MCF 10A (cell line): ENCODE measurements at places on chromosomes 11 and 22. TPM values are rescaled to one million over a fixed set of nuclear protein-coding genes. Genes with fewer than 3 reads are reported as not detected.

Gene RTN4RL2
- 2.0 and 3.2 TPM in 2 replicates for total RNA-seq

Gene HARBI1
- total RNA-seq: 6.8 and 8.5 TPM in 2 replicates

GRCh38 chr11:131572423-131572822 is 202.0 kb downstream of the NTM start:
- no peak overlapping the region for H3K27ac ChIP-seq
- H3K36me3 ChIP-seq: no peaks in the 10 kb centered on the region
- no peak overlapping the region for H3K4me3 ChIP-seq
- no peaks in the 10 kb centered on the region for H3K27me3 ChIP-seq

GRCh38 chr22:49633010-49633324 is 194.7 kb downstream of the BRD1 start:
- H3K4me1 ChIP-seq: no peaks in the 10 kb centered on the region
- no peak for DNase-seq
- no peaks in the 10 kb centered on the region for H3K27me3 ChIP-seq
- H3K36me3 ChIP-seq: peaks cover 6% of the 10 kb centered on the region
- no peak overlapping the region for H3K27ac ChIP-seq
